Stimulated activated CD4-positive, alpha-beta T cell treated with anti-CD3 and anti-CD28 coated beads, Interleukin-2, amount 100 ng/mL, for 48 hours (primary cell): ENCODE measurements at places on chromosomes 4 and X.

DNA sequence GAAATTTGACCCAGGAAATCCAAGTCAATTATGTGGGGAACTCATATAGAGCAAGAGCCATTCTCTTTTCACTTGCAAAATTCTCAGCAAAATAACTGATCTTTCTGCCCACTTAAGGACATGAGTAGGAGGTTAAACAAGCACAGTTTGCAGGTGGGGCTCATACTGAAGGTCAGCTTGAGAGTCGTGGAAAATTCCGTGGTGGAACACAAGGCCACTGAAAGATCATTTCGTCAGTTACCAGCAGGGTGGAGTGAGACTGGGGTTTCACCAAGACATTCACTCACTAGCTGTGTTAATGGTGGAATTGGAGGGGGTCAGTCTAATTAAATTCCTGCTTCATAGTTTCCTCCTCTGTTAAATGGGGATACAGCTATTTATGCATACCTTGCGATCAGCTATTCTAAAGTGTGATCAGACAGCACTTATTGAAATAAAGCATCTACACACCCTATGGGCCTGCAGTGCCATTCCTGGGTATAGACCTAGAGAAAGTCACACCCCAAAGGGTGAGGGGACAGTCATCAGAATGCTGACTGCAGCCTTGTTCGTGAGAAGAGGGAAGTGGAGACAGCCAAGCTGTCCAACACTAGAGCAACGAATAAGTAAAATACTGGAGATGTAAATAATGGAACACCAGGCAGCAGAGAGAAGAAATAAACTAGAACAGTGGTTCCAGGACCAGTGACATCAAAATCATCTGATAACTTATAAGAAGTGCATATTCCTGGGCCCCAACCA lies 42.7 kb upstream of the CLNK start:
- no peak for DNase-seq

DNA sequence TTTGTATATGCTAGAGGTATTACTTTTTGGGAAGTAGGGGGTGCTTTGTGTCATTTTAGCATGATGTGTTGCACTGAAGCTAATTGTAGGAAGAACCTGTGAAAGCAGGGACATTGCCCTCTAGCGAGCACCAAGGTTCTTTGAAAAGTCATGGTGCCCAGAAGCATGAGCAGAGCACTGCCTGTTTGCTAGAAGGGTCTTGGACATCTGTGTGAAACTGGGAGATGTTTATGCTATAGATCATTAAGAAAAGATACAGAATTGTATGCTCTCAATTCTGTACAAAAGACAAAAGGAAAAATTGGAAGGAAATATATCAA lies 14.7 kb downstream of the GRPR start:
- DNase-seq = no peak

DNA sequence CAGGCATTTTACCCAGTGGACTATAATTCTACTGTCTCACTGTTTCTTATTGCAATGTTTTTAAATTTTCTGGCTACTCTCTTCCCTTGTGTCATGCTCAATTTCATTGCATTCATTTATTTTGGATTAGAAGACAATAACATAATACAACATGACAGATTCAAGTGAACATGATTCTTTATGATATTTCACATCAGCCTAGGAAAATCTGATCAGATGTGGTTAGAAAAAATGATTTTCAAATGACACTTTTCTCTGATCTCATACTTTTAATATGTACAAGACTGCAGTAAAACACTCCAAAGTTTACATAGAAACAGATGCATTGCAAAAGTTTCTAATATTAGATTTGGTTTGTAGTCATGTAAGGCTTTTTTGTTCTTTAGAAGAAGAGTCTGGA lies 586.0 kb downstream of the ACTRT1 start:
- DNase-seq = no peak

DNA sequence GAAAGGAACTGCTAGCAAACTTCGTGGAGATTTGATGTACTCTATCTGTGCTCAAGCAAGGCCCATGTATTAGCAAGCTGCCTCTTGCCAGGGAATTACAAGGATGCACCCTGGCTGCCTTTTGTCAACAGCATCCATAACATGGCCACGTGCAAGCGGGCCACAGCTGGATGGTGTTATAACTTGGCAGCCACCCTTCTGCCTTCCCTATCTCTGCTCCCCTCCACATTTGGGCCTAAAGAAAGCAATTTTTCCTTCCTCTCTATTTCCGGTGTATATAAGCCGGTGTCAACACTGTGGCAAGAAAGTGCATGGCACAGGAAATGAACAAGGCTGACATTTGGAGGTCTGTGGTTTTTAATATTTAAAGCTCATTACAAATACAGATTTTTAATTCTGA lies 94.8 kb downstream of the CLNK start:
- no peak for DNase-seq

DNA sequence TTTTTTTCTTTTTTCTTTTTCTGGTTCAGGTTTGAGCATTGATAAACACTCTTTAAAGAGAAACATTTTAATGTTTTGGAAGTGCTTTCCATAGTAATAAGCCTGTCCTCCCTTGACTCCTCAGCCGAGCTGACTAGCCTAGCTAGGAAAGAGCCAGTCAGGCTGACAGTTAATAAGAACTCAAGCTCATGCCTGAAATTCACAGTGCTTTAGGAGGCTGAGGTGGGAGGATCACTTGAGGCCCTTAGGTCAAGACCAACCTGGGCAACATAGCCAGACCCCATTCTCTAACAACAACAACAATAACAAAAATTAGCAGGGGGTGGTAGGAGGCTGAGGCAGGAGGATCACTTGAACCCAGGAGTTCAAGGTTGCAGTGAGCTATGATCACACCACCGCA lies 53.4 kb upstream of the ZCCHC13 start:
- DNase-seq = no peak

DNA sequence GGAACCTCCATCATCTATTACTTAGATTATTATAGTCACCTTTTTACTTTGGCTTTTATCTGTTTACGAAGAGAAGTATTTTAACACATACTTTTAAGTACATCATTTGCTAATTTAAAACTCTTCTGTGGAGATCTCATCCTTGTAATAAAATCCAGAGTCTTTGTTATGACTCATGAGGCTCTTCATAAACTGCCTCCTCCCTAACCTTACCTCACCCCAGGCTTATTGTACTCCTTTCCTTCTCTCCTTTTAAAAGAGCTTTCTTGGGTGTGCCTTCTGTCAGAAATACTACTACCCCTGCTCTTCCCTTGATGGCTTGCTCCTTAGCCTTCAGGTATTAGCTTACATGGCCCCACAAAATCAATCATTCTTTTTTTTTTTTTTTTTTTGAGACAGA lies 6.6 kb downstream of the ARL9 start:
- no peak for DNase-seq

GRCh38 chr4:8296491-8296890 lies 26.9 kb downstream of the HTRA3 start:
- DNase-seq = no peak

DNA sequence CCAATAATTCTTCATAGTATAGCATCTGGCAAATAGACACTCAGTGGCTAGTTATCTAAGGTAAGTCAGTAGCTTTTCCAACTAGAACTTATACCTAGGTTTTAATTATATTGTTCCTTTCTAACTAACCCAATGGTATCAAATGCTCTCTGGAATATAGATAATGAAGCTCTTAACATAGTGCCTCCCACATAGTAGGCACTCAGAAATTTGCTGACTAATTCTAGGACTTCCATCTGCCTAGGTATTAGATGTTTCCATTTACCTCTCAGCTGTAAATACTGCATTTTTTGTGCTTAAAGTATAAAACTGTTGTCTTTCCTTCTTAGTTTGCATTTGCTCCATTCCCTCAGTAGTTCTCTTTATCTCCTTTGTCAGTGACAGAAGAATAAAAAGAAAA lies 214.3 kb upstream of the SPRY1 start:
- no peak for DNase-seq

GRCh38 chrX:20235755-20236154 lies 31.0 kb downstream of the RPS6KA3 start:
- DNase-seq = no peak

- no peak for DNase-seq
Measured at GRCh38 chr4:92249541-92249940, 54.2 kb upstream of the GRID2 start.

- no peak for DNase-seq
Measured at GRCh38 chr4:54783402-54784110, 125.8 kb downstream of the KIT start.

DNA sequence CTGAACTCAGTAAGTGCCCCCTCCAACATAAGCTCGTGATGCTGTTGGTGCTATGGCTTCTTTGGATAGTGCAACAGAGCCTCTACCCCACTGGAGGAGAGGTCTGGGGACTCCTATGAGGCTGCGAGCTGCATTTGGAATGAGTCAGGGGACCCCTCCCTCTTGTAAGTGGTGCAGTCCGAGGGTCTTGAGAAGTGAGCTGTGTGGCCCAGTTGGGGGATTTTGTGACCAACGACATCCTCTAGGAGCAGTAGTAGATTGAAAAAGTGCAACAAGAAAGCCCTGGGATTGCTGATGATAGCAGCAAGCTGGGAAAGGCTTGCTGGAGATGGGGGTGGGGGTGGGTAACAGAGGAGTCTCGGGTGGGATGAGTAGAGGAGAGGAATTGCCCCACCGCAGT lies 3.1 kb downstream of the FRMPD3 start:
- DNase-seq = no peak

- no peak for DNase-seq
Measured at GRCh38 chr4:138085736-138086305, 156.3 kb downstream of the SLC7A11 start.

DNA sequence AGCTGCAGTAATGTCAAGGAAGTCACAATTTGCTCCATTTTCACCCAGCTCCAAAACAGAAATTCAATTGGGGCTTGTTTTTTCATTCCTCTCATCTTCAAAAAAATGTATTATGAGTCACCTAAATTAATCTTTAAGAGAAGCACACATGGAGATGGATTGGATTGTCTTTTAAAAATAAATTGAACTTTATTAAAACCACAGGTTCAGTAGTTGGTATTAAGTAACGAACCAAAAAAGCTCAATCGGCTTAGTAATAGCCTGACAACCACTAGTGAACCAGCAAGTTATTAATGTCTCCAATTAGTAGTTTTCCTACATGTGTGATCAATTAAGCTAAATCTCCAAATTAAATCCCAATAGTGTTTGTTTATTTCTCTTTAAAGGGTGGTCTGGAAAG lies 283.5 kb upstream of the GIMD1 start:
- no peak for DNase-seq

DNA sequence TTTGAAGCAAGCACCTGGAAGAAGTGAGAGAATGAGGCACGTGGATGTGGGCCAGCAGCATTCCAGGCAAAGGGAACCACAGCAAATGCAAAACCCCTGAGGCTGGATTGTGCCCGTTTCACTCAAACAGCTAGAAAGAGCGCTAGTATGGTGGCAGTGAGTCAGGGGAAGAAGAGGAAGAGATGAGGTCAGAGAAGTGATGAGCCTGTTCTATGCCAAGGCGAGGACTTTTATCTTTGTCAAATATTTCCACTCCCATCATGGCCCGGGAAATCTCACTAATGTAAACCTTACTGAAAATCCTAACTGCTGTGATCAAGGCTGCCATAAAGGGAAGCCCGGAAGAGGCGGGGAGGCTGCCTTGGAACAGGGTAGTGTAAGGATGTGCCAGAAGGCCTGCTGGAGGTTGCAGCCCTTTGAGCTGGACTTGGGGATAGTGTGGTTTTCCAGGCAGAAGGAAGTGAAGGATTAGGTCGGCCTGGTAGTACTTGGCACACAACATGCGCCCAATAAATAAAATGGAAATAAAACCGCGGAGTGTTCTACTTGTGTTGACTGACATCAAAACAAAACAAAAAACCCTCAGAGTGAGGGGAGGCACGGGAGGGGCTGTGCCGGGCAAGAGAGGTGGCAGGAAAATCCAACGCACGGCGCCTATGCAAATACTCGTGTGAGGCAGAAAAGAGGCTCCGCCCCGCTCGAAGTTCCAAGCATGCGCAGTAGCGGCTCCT lies 1.2 kb upstream of the CDK16 start:
- DNase-seq = no peak

DNA sequence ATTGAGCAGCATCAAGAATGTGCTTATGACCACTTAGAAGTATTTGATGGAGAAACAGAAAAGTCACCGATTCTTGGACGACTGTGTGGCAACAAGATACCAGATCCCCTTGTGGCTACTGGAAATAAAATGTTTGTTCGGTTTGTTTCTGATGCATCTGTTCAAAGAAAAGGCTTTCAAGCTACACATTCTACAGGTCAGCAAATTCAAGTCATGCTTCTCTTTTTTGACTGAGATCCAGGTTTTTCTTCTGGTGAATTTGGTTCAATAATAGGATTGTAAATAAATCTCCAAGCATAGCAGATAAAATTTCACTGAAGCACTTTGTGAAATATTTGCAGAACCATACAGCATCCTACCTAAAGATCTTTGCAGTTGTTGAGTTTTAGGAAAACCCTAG lies 218.1 kb downstream of the TLL1 start:
- DNase-seq = no peak

DNA sequence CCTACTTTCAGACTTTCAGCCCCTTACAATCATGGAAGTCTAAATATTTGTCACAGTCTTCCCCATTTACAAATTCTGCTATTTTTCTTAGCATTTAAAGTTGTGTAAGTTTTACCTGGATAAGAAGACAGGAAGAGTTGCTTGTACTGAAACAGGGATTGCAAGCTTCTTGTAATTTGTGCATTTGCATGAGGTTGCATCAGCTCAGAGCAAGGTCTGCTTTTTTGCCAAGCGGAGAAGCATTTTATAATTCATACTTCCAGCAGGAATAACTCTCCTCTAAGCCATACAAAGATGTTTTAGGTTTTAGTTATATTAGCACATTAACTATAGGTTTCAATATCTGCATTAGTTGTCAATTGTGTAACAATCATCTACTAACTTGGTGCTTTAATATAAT lies 922.0 kb upstream of the PABPC4L start:
- DNase-seq = no peak

GRCh38 chr4:16694884-16695276 lies 203.6 kb downstream of the LDB2 start:
- DNase-seq = no peak

DNA sequence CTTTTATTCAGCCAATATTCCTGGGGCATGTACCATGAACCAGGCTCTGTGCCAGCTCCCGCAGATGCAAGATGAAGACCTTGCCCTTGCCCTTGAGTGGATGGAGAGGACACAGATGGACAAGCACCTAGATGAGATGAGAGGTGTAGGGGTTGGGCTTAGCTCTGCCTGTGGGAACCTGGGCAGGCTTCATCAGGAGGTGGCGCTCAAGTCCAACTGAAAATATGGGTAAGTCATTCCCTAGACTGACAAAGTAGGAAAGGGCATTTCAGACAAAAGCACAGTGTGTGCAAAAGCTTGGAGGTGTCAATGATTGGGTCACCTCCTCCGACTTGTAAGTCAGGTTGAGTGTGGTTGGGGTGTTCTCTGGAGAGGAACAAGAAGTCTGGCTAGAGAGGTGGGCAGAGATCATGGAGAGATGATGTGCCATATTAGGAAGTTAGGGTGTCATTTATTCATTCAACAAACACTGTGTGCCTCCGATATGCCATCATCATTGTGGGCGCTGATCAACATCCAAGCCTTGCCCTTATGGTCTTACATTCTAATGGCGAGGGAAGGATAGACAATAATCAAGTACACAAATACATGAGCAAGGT lies 64.6 kb downstream of the ANAPC4 start:
- DNase-seq = peak; percentile 16

GRCh38 chr4:153243468-153243867 lies 39.2 kb downstream of the TRIM2 start:
- DNase-seq = no peak
